ENCODE measurements at places on chromosomes 13 and 19. TPM values are rescaled to one million over a fixed set of nuclear protein-coding genes. Genes with fewer than 3 reads are reported as not detected.

- no peak for DNase-seq
These were observed 25.8 kb upstream of the URAD start for GRCh38 chr13:28014301-28014700.

ZNF729 gene
- not detected for total RNA-seq

DNA sequence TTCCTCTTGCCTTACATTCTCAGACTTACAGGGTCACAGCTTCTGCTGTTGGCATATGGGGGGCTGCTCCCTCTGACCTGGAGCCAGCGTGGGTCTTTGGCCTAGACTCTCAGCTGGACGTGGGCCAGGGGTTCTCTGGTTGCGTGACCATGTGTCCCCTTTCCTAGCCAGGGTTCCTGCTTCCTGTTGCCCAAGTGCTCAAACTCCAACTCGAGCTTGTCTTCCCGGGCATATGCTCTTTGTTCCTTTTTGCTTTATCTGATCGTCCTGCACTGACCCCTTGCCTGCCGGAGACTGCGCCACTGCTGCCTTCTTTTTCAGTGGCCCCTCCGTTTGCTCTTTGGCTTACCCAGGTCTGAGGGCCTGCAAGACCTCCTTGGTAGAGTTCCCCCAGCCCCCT, 25.3 kb upstream of the GPR183 start:
- DNase-seq: no peak

DNA sequence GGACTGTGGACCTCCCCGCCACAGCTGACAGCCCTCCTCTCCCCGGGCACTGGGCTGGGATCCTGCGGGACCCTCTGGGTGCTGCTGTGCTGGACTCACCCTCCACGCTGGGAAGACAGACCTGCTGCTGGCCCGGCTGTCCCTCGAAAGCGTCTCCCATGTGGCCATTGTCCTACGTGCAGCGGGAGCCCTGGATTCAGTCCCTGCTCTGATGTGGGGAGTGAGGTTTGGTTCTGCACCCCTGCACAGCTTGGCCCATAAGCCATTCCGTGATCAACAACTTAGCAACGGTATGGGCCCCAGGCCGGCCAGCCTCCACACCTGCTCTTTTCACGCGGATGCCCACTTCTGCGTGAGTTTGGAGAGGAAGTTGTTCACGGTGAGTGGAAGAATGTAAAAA, 195.2 kb downstream of the TEX29 start:
- no peak for DNase-seq

WASF3 gene
- total RNA-seq: 4.0 TPM

DNA sequence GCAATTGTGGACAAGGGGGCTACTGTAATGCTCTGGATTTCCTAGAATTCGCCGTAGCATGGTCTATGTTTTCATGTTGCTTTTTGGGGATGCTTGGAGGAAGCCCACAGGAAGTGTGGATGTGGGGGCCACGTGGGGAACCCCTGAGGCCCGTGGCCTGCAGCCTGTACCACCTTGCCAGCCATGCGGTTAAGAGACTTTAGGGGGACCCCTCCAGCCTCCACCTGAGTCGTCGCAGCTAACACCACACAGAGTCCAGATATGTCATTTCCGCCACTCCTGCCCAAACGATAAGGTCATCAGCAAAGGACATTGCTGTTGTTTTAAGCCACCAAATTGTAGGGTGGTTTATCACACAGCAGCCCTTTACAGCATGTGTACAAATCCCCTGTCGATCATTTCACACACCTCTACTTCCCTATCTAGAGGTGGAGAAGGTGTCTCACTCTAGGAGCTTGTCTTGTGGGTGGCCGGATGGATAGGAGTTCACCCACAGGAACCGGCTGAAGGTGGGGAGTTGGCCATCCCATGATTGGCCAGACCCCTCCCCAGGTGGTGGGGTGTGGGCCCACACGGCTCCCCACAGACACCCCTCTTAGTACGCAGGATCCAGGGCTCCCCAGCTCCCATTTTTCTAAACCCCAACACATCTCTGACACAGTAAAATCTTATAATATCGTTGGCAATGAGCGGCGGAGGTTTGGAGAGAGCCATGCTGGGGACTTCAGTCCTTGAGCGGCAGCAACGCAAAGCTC, 226.7 kb downstream of the TEX29 start:
- DNase-seq: no peak

CLDND2 gene
- total RNA-seq: not detected

FBN3 gene
- not detected for total RNA-seq

ZNF492 gene
- 0.05 TPM for total RNA-seq

CPB2 gene
- total RNA-seq: not detected

COL4A2 gene
- 218 TPM for total RNA-seq

- peak; percentile 36 for DNase-seq
These were observed 1.2 kb downstream of the HAUS8 start for GRCh38 chr19:17073869-17074633.

- no peak for DNase-seq
These were observed 5.3 kb upstream of the PRKCG start for GRCh38 chr19:53876651-53877224.

DNA sequence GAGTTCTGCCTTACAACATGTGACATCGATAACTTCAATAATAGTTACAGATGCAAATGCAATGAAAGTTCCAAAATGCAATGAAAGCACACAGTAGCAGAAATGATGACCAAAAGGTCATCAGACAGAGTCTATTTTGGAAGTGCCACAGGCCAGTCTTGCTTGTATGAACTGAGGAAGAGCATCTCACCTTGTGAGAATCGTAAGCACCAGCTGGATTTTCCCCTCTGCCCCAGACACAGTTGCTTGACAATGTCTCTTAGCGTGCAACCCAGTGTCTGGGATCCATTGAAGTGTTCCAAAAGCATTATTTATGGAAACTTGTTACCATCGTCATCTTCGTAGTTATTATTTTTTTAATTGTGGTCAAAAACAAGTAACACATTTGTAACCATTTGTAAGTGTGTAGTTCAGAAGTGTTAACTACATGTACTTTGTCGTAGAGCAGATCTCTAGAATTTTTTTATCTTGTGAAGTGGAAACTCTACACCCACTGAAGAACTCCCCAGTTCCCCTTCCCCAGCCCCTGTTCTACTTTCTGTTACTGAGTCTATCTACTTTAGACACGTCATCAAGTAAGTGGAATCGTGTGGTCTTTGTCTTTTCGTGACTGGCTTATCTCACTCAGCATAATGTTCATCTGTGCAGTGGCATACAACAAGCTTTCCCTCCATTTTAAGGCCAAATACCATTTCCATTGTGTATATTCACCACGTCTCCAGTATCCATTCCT, 170.0 kb upstream of the RNF113B start:
- no peak for DNase-seq

DNA sequence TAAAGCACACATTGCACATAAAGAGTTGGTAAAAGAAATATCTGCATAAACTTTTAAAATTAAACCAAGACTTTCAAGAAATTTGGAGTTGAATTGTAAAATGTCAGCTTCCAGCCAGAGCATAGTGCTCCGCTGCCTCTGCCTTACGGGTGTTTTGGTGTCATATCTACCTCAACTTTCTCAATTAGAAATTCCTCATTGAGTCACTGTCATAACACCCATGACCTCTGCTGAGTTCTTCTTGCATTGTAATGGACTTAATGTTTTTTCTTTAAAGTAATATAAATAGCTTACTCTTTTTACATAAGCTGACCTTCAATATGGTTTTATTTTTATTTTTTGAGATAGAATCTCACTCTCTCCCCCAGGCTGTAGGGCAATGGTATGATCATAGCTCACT, 551.0 kb upstream of the NBEA start:
- DNase-seq: peak; percentile 38

GRCh38 chr13:43300865-43301264, 277.5 kb downstream of the DNAJC15 start:
- DNase-seq: no peak

Measured in A172 (cell line).